Stimulated activated CD4-positive, alpha-beta T cell treated with anti-CD3 and anti-CD28 coated beads, Interleukin-15, amount 100 ng/mL, for 1 hour (primary cell): ENCODE measurements at places on chromosomes 2 and 18.

GRCh38 chr2:68127358-68128242 lies 30.1 kb upstream of the PNO1 start:
- no peak for DNase-seq

- no peak for DNase-seq
These were observed 3.1 kb downstream of the EGR4 start for GRCh38 chr2:73290049-73290839.

DNA sequence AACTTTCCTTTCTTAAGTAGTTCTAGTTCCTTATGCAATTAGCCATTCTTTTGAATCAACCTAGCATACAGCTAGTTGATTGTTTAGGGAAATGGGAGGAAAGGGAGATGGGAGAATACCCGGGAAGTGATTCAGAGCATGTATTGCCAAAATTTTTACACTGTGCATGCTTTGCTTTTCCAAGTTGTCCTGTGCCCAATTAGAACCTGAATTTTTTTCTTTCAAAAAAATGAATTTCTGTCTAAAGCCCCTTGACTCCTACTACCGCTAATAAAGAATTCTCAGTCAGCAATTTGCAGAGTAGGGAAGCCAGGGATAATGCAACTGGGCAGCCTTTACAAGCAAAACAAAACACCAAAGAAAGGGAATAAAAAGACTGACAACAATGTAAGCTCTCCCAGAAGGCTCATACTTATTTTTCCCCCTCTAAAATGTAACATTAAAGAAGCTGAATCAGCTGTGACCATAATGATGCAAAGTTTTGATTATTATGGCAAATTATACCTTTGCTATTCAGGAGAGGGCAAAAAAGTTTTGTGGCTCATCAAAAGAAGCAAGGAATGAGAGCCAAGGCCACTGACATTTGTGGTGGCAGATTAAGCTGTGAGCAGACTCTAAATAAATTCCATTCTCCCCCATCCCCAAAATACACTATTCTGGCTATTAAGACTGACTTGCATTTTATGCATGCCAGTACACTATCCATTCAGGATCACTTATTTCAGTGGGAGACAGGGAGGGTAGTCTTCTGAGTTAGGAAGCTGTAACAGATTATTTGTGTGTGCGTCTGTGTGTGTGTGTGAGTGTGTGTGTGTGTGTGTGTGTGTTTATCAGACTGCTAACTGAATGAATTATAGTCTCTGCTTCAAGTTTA lies 174.3 kb downstream of the ERBB4 start:
- no peak for DNase-seq

- DNase-seq = no peak
These were observed 188.8 kb downstream of the PTPRM start for GRCh38 chr18:7755753-7756475.

DNA sequence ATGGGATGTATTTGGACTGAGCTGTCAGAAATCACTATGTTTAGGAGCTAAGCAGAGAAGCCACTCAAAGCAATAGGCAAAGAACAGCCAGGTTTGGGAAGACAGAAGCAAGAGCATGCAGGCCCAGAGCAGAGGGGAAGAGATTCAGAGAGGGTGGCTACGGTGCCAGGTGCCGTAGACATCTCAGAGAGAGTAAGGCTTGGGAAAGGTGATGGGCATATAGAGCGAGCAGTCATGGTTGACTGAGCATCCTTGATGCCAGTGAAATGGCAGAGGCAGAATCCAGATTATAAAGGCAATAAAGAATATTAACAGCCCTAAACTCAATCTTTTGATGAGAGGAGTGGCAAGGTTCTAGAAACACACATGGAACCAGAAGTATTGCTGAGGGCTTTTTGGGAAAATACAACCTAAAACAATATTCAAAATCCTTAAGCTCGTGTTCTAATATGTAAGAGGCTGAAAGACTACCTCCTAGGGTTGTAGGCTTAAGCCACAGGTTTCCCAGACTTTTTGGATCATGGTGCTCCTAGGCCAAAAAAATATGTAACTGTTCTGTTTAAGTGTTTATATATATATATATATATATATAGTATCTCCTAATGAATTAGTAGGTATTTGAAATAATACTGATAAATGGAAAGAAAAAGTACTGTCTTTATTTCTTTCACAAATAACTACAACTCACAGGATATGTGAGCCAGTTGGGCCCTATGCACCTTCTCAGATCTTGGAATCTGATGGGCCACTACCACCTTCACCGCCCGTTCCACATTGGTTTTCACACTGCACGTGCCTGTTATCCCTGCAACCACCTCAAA lies 113.3 kb downstream of the MYCN start:
- no peak for DNase-seq

DNA sequence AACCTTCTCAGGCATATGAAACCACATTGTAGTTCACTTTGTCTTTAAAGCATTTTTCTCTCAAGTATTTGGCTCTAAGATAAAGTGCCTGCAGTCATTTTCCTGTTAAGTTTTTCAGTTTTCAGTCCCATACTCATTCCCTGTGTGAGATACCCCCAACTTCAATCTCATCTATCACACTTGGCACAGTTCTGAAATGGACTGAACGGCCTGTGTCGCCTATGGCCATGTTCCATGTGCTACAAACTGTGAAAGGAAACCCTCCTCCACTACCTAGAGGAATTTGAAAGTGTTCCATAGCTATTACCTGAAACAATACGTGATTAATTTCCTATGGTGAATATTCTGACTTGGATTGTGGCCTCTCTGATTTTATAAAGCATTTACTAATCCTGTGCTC lies 319.1 kb downstream of the CTNNA2 start:
- DNase-seq = no peak

DNA sequence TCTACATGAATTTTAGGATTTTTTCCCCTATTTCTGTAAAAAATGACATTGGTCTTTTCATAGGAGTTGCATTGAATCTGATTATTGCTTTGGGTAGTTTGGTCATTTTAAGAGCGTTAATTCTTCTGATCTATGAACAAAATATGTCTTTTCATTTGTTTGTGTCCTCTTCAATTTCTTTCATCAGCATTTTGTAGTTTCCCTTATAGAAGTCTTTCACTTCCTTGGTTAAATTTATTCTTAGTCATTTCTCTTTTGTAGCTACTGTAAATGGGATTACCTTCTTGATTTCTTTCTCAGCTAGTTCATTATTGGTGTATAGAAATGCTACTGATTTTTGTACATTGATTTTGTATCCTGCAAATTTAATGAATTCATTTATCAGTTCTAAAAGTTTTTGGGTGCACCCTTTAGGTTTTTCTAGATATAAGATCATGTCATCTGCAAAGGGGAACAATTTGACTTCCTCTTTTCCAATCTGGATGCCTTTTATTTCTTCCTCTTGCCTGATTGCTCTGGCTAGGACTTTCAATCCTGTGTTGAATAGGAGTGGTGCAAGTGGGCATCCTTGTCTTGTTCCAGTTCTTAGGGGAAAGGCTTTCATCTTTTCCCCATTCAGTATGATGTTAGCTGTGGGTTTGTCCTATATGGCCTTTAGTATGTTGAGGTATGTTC lies 36.6 kb upstream of the AAK1 start:
- no peak for DNase-seq

GRCh38 chr2:238657132-238658053 lies 190.5 kb upstream of the TWIST2 start:
- DNase-seq = no peak

DNA sequence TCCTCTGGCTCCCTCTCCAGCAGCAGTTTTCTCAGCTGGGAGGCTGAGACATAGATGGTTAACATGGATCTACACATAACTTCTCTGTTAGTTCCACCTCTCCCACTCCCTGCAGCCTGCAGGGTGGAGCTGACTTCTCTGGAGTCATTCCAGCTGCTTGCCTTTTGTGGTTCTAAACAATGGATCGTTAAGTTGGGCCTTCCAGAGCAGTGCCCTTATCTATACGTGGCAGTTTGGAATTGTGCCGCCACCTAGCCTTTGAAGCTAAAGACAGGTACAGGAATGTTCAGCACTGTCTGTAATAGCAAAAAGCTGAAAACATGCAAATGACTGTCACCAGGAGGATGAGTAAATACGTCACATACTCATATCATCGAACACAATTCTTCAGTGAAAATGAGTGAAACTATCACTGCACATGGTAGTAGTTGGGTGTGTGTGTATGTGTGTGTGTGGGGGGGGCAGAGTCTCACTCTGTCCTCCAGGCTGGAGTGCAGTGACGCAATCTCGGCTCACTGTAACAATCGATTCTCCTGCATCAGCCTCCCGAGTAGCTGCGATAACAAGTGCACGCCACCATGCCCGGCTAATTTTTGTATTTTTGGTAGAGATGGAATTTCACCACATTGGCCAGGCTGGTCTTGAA lies 50.3 kb downstream of the SH2D6 start:
- DNase-seq = no peak

GRCh38 chr2:113134717-113135116 lies 7.3 kb downstream of the IL1RN start:
- DNase-seq = no peak

- no peak for DNase-seq
These were observed 159.1 kb upstream of the ZSWIM2 start for GRCh38 chr2:187008111-187008510.
